ENCODE measurements at places on chromosomes 7 and 10. TPM values are rescaled to one million over a fixed set of nuclear protein-coding genes. Genes with fewer than 3 reads are reported as not detected.
A peak's percentile ranks its signal among the peaks of the same experiment; 100 is the strongest.

Gene BCL7B
- 65.2 TPM for total RNA-seq

Gene SEMA3A
- 11.6 TPM for total RNA-seq

DNA sequence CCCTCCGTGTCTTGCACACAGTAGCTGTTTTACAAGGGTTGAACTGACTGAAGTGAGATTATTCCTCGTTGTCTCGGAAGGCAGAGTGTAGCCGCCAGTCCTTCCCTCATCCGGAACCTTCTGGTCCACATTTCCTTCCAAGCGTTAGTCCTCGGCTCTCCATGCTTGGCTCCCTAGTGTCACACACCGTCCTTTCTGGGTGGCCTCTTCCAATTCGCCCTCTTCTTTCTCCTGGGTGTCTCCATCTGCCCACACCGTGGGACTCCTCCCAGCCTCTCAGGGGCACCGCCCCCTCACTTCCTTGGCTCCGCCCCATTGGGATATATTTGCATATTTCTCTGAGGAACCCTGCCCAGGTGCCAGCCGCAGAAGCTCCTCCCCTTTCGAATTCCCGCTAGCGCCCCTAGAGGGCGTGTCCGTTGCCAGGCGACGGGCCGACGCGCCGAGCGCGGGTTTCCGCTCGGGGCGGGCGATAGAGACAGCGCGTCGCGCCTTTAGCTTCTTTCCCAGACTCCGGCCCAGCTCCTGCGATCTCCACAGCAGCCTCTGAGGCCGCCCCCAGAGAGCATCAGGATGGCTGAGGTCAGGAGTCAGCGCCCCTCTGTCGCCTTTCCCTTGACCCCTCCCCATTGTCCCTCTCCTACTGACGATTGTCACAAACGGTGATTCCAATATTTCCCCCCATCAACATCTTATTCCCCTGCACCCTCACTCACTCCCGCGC, at the start of gene CFAP58:
TSS of gene CFAP58 (plus strand) at position 509 of the 724 bp plus-strand sequence. CDS start at position 574, 65 bp downstream.
- peak; percentile 84 for DNase-seq

DNA sequence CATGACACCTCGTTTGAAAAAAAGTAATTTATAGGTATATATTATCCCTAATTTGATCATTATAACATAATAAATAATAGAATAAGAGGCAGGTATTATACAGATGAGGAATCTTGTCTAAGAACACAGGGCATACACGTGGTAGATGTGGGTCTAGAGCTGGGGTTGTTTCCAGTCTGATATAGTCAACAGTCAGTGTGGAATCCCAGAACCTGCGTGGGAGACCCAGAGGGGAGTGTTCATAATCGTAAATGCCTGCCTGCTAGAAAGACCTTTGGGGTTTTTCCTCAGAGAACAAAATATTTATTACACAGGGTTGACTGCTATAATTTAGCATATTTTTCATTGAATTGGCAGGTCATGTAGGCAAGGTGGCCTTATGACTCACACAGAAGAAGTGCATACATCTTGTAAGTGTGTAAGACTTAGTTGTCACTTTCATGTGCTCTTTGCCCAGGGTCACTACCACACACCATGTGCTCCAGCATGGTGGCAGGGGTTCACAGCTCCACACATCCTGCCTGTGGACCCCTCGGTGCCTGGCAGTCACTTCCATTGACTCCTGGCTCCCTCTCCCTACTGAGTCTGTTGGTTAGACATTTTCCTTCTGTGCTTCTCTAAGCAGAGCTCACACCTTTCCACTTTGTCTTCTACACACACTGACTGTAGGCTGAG, 94.9 kb upstream of the IKZF1 start:
- DNase-seq = no peak

GRCh38 chr10:101388676-101389276, 34.8 kb downstream of the BTRC start:
- no peak for DNase-seq

- DNase-seq = no peak
Observed at GRCh38 chr7:148238761-148239325, 351.7 kb upstream of the C7orf33 start.

DNA sequence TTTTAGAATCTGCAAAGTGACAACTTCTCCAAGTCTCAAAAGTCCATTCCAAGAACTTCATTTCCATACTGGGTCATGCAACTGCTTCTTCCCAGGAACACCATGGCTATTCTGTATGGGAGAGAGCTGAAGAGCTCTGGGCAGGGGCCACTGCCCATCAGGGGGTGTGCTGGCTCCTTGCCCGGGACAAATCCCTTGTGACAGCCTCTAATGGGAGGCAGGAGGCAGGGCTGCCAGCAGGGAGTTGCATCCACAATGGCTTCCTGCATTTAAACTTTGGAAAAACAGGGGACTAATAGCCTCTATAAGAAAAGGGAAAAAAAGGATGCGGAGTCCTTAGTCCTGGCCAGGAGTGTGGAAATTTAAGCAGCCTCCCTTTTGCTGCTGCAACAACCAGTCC, 18.4 kb upstream of the FRMD4A start:
- DNase-seq = no peak

Measured in A172 (cell line).